ENCODE measurements at places on chromosomes 16 and 17.

DNA sequence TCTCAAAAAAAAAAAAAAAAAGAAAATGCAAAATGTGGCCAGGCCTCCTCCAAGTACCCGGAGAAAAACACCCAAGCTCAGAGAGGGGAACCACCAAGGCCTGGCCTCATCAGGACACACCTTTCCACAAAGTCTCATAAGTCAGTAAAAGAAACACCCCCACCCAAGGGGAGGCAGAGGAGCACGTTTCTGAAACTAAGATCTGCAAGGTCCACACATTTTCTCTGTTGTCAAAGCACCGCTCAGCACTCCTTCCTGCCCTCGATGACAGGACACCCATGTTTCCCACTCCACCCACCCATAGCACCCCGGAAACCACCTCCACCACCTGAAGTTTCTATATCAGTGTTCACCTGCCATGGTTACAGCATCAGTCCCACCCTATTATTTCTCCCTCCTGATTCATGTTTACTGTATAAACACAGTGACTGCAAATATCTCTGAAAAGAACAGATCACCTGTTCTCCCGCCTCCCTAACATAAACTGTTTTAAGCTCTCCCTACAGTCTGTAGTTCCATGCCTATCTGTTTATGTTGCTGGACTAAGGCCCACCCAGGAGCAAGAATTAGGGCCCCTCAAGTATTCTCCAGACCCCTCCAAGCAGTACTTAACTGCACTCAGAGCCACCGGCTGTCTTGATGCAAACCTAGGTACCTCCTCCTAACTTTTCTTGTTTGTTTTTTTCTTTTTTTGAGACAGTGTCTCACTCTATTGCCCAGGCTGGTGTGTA lies 2.0 kb downstream of the CORO7 start:
- DNase-seq: no peak

- no peak for DNase-seq
These were observed 207.5 kb downstream of the CDH13 start for GRCh38 chr16:82834151-82834815.

DNA sequence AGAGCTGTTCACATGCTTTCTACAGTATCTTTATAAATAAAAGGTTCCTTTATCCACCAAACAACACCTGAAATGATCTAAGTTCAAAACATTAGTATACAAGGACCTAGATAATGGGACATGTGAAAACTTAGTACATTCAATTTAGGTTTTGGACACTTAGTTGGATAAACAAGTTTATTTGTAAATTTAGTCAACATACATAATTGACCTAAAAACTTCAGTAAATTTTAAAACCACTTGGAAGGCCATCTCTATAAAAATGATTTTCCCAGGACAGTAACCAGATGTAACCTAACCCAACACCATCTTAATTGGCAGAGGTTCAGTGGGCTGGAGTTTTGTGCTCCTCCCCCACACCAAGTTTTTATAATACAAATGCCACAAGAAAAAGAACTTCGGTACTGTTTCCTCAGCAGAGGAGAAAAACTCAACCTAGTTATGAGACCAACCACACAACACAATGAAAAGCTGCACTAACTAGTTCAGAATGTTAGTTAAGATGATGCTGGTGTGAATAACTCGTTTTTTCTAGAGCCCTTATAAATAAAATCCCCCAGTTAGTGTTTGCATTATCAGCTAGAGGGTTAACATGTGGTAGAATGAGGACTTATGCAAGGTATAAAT lies 7.2 kb upstream of the UNK start:
- DNase-seq: peak; percentile 32

DNA sequence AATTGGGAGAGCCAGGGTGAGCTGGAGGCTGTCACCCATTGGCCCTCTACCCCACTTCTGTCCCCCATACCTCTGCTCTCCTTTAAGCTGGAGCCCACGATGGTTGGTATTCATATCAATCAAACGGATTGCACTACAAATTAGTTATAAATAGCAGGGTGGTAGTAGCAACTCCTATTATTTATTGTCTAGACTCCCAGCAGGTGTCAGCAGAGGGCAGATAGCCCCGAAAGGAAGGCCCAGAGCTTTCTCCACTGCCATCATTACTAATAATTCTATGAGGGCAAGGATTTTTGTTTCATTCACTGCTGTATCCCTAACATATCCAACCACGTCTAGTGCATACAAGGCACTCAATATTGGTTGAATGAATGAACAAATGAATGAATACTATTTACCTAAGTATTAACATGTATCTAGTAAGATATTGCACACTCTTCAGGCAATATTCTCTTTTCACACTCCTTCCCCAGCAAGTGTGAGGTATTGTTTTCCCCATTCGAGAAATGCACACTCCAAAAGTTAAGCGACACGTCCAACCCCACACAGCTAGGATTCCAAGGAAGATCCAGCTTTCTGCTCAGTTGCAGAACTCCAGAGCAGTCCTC lies 6.3 kb downstream of the C17orf50 start:
- peak; percentile 81 for DNase-seq

GRCh38 chr17:45221081-45222013 lies at the start of gene FMNL1:
Gene FMNL1, plus strand, starts transcription at chr17:45221885. Its CDS starts 240 bp downstream, at chr17:45222125.
- DNase-seq: peak; percentile 50

GRCh38 chr16:78452025-78452555 lies 352.6 kb downstream of the WWOX start:
- DNase-seq: no peak

GRCh38 chr16:57471852-57472664 lies 9.6 kb downstream of the POLR2C start:
- no peak for DNase-seq

GRCh38 chr17:63624531-63624880 lies 2.3 kb downstream of the MAP3K3 start:
- no peak for DNase-seq

DNA sequence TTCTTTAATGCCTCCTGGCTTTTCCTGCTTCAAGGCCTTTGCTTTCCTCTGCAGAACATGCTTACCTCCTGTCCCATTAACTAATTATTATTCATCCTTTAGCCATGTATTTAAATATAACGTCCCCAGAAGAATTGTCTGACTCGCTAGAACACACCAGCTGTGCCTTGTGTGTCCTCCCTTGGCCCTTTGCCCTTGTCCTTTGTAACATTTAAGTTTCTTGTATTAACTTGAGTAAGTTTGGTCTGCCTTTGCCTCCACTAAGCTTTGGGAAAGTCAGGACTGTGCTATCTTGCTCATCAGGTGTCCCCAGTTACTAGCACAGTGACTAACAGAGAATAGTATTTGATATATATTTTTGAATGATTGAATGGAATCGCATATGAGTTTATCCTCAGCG lies 29.6 kb upstream of the ABCA9 start:
- DNase-seq: no peak

DNA sequence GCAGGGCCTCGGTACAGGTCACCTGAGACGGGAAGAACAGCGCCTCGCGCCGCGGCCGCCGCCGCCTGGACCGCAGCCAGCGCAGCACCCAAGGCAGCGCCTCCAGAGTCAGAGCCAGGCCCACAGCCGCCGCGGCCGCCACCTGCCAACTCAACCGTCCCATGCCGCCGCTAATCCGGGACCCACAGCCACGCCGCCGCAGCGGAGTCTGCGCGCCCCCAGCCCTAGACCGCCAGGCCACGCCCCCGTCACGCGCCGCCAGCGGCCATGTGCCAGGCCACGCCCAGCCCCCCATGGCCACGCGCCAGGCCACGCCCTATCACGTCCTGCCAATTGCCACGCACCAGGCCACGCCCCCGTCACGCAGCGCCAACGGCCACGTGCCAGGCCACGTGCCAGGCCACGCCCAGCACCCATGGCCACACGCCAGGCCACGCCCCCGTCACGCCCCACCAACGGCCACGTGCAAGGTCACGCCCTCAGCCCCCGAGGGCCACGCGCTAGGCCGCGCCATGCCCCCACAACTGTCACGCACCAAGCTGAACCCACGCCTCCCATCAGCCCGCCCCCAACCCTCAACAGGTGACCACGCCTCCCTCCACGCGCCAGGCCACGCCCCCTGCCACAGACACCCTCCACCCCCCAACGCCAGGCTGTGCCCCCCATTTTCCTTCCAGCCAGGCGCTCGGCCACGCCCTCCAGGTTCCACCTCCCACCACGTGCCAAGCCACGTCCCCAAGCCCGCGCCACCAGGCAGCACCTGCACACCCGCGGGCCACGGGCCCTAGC lies at the start of gene PLD6:
PLD6 (minus strand) TSS at position 210 of the 789 bp plus-strand sequence; CDS start at position 163, 47 bp downstream.
- DNase-seq: peak; percentile 69

DNA sequence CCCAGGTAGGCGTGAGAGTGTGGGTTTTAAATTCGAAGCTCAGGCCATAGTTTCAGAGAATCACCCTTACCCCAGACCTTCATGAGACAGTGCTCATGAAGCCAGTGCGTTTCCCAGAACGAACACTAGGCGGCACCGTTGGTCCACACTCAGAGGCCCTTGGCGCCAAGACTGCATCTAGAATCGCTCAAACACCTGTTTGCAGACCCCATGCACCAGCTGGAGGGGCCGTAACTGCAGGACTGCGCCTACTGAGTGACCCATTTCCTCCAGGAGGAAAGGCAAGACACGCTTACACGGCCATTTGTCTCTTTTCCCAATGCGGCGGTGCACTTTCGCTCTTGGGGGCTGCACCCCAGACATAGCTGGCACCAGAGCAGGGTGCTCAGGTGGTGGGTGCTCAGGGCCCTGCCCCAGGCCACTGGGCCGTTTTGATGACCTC lies 34.0 kb downstream of the ADGRG5 start:
- DNase-seq: peak; percentile 86

DNA sequence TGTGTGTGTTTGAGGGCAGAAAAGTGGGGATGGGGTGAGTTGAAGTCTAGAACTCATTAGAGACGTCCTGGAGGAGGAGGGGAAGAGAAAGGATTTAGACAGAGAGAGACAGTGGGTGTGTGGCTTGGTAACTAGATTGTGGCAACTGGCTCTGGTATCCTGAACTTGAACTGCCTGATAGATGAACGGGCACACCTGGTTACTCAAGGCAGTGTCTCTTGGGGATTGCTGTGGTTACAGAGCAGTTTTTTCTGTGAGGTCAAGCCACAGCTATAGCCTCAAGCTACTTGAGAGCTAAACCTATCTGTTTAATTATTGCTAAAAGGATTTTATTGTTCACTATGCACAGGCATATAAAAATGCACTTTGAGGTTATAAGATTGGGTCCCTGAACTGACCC lies 29.8 kb upstream of the MYH2 start:
- no peak for DNase-seq

- no peak for DNase-seq
These were observed 590.5 kb downstream of the CDH11 start for GRCh38 chr16:64531401-64531800.

GRCh38 chr17:38420518-38420917 lies 7.7 kb upstream of the ARHGAP23 start:
- no peak for DNase-seq
